ENCODE measurements at places on chromosomes 3 and 15.

- DNase-seq, result no peak
Observed at GRCh38 chr3:134347551-134347950, 26.7 kb downstream of the AMOTL2 start.

DNA sequence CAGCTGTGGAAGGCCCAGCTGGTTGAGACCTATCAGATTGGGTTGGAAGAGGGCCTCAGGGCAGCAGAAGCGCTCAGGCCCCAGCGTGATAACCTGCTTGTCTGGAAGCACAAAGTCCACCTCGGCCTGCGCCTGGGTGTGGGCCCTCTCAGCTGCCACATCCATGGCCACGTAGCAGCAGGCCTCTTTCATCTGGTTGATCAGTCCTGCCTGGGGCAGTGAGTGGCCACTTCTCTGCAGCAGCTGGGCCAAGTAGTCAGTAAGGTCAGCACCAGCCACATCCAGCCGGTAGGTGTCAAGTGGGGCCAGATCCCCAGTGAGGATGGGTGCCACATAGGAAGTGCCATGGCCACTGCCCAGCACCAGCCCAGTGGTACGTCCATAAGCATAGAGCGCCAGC is 3.9 kb upstream of the CAMKV start:
- no peak for DNase-seq

GRCh38 chr3:9223672-9224071 is 25.8 kb downstream of the SRGAP3 start:
- DNase-seq, result no peak

- DNase-seq, result no peak
Observed at GRCh38 chr15:98580572-98580971, 67.8 kb upstream of the IGF1R start.

DNA sequence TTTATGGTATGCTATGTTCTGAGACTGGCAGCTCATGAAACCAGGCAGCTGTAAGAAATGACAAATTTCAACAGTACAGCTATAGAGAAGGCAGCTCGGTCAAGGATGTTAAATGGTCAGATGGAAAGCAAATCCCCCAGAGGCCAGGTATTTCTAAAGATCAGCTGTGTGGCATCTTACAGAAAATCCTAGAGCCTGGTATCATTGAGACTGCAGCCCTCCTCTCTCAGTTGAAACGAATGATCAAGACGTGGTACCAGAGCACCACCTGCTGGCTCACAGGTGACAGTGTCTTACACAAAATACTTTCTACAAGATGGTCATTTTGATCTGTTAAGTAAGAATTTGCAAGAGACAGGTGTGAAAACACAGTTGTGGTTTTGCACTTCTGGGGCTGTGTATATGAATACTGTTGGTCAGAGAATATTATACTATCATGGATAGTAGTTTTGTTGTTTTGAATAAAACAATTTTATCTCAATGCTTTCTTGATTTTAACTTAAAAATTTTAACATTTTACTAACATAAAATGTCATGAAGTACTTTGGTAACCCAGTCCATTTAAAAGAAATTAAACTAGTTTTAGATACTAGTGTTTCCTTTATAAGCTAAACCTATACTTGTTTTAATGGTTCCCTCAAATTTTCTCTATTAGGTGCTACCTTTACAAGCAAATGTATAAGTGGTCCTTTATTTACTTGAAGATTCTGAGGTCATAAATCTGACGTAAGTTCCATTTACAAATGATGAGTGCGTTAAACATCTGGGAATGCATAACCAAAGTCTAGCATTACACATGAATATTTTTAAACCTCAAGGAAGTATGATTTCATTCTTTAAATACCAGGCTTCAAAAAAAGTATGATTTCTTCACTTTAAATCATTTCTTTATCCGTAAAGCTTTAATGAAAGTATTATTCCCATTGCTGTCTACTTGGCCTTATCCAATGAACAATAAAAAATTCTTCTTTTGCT is 121.8 kb downstream of the PDZRN3 start:
- DNase-seq, result peak; percentile 26

GRCh38 chr3:194086388-194087075 is 49.4 kb upstream of the HES1 start:
- no peak for DNase-seq

GRCh38 chr3:12229146-12229851 is 59.6 kb upstream of the PPARG start:
- DNase-seq, result no peak

DNA sequence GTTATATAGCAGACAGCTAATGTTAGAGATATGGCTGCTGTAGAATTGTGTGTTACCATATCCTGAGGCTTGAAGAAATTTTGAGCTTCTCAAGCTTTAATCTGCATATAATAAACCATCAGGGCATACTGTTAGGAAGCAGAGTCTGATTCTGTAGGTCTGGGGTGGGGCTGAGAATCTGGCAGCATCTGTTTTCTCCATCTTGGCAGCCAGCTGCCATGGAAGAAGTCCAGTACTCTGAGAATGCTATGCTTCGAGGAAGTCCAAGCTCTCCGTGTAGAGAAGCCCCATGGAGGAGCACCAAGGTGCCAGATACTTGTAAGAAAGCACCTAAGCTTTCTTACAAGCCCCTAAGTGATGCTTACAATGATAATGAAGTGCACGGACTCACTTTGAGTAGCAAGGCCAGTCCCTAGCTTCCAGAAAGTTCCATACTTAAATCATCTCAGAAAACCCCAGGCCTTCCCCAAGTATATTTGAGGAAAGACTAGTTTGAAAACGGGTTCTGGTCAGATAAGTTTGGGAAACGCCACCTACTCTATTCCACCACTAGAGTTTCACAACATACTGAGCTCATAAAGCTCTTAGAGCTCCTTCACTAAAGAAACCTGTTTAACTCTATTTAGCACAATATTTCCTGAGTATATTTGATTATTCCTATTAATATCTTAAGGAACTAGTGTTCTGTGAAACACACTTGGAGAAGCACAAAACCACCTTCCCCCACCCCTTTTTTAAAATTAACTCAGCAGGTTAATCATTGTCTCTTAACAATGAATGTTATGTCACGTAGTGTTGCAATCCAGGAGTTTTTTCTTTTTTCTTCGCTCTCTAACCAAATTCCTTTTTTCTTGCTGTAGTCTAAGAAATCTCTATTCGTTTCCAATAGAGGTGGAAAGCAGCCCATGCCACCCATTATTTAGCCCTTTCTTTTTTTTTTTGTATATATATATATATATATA is 59.9 kb upstream of the RASGRP1 start:
- DNase-seq, result no peak

DNA sequence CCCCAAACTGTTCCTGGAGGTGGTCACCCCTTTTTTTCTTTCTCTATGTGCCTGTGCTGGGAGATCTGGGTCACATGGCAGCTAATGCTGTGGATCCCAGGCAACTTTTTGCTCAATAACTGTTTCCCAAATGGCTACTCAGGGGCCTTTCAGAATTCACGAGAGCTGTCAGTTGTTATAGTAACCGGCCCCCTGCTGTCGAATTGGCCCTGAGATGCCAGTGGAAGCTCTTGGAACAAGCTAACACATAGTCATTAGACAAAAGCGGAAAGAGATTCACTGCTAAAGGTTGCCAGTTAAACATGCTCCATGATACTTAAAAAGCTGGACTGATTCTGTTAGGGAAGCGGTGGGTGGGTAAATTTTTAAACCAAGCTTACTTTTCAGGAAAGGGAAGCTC is 144.1 kb downstream of the FEZF2 start:
- DNase-seq, result no peak

DNA sequence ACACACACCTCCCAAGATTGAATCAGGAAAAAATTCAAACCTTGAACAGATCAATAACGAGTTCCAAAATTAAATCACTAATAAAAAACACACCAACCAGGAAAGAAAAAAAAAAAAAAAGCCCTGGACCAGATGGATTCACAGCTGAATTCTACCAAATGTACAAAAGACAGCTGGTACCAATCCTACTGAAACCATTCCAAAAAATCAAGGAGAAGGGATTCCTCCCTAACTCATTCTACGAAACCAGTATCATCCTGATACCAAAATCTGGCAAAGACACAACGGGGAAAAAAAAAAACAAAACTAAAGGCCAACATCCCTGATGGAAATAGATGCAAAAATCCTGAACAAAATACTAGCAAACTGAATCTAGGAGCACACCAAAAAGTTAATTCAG is 54.4 kb upstream of the SLC12A8 start:
- DNase-seq, result no peak

- DNase-seq, result no peak
Observed at GRCh38 chr3:53168175-53168923, 7.3 kb downstream of the PRKCD start.

GRCh38 chr15:69042531-69042930 is 28.0 kb downstream of the NOX5 start:
- DNase-seq, result no peak

GRCh38 chr3:156536524-156537316 is 18.2 kb downstream of the SSR3 start:
- no peak for DNase-seq

DNA sequence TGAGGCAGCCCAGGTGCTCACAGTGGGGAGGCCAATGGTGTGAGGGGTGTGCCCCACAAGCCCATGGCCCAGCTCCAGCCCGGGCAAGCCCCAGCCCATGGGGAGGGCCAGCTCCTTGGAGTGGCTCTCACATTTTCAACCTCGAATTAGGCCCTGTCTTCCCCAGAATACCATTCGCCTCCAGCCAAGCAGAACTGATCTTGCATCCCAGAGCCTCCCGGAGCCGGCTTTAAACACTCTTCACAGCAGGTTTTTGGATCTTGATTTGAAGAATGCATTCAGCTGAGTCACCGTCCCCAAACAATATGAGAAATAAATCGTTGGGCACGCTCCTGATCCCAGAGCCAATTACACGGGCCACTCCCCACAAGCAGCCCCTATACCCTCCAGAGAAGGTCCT is 23.7 kb downstream of the TPRA1 start:
- DNase-seq, result no peak

GRCh38 chr3:72351536-72351935 is 496.7 kb downstream of the SHQ1 start:
- no peak for DNase-seq

- no peak for DNase-seq
Observed at GRCh38 chr15:62472616-62473299, 307.7 kb upstream of the C2CD4B start.

- DNase-seq, result peak; percentile 12
Observed at GRCh38 chr3:44685128-44685800, 27.2 kb upstream of the ZNF502 start.

DNA sequence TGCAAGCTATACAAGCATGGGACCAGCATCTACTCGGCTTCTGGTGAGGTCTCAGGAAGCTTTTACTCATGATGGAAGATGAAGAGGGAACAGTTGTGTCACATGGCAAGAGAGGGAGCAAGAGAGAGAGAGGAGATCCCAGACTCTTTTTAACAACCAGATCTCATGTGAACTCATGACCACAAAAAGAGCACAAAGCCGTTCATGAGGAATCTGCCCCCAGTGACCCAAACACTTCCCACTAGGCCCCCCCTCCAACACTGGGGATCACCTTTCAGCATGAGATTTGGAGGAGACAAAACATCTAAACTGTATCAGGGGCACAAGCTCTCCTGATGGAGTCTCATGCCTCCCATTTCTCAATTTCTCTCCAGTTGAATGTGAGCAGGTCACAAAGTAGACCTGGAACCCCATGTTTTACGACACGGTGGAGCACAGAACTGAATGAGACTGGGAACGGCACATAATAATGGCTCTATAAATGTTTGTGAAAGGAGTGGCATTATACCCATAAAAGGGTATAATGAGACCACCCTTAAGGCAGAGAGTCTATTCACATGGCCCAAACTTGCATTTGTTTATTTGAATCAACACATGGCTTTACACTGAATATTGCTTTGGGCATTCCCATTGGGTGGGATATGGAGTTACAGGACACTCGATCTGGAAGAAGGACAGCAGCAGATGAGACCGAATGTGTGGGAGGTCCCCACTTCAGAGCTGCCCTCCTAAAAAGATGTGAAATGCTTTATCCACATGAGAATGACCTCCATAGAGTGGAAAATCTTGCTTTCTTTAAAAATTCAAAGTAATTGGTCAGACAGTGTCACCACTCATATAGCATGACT is 38.8 kb downstream of the IL16 start:
- DNase-seq, result no peak

- no peak for DNase-seq
Observed at GRCh38 chr15:57770495-57770894, 64.0 kb downstream of the POLR2M start.

DNA sequence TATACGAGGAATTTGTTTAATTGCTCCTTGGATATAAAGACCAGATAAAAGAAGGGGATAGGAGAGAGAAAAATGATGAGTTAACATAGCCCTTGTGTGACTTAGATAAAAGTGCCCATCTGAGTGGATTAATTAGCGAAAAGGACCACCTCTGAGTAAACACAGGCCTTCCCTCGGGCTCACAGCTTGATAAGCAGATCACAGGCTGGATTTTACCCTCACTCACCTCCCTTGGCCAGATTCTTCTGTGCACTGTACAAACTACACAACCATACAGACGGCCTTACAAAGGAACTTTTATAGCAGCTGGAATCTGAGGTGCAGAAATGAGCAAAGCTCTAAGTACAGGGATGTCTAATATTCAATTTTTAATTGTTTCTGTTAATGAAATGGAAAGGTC is 112.4 kb upstream of the STT3B start:
- no peak for DNase-seq

GRCh38 chr3:29057326-29057725 is 223.5 kb upstream of the RBMS3 start:
- no peak for DNase-seq

DNA sequence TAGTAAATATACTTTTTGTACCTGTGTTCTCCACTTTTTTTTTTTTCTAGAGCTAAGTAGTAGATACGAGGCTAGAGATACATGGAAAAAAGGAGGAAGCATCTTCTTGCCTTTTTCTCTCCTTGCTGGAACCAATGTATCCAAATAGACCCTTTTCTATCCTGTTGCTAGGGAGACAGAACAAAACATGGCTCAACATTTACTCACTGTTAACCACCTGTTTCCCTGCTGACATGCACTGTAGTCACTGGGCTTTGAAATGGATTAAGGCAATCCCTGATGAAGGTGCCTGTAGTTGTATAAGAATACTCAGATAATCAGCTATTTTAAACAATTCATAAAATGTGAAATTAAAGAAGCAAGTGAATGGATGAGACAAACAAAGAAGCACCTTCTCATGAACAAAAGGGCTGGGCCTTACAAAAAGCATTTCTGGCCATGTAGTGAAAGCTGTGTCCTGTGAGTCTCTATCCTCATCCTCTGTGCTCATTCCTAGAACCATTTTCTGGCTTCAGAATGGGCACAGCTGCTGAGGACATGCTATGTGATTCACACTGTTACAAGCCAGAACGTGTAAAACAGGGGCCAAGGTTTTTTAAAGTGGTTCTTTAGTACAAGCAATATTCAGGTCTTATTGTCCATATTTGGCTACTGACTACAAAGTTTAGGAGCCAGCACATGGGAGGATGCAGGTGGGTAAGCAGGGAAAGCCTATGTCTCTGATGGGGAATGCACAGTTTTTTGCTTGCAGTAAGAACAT is 100.4 kb upstream of the NDN start:
- DNase-seq, result no peak
